Panc1 (cell line): ENCODE measurements at places on chromosomes 16 and 17. TPM values are rescaled to one million over a fixed set of nuclear protein-coding genes. Genes with fewer than 3 reads are reported as not detected.

CSH1 gene
- total RNA-seq: not detected

C1QL1 gene
- 9.5 TPM for total RNA-seq

SHISA6 gene
- not detected for total RNA-seq

MRC2 gene
- 120 TPM for total RNA-seq

ZFHX3 gene
- 7.1 TPM for total RNA-seq

TBC1D3D gene
- not detected for total RNA-seq

PPP1R27 gene
- not detected for total RNA-seq

UNC119 gene
- 44.7 TPM for total RNA-seq

OR1F1 gene
- 0.26 TPM for total RNA-seq

SEZ6 gene
- not detected for total RNA-seq

USP43 gene
- total RNA-seq: 7.3 TPM

B3GNT9 gene
- total RNA-seq: 11.5 TPM

LITAFD gene
- total RNA-seq: not detected

SLC5A10 gene
- total RNA-seq: not detected

RHBDF2 gene
- 67.8 TPM for total RNA-seq

PDE6G gene
- 0.85 TPM for total RNA-seq

SLC6A4 gene
- not detected for total RNA-seq

GNAO1 gene
- total RNA-seq: 33.4 TPM

JPH3 gene
- total RNA-seq: 1.2 TPM

ATP6V0A1 gene
- total RNA-seq: 53.4 TPM

SLC38A8 gene
- not detected for total RNA-seq

FOXL1 gene
- 9.3 TPM for total RNA-seq

ALKBH5 gene
- total RNA-seq: 94.5 TPM

KRTAP1-5 gene
- total RNA-seq: not detected

SECTM1 gene
- total RNA-seq: 5.4 TPM

MT1E gene
- 170 TPM for total RNA-seq

SLC13A5 gene
- 0.26 TPM for total RNA-seq

TLCD1 gene
- total RNA-seq: 55.7 TPM

PRM1 gene
- not detected for total RNA-seq

WNK4 gene
- 3.5 TPM for total RNA-seq

DYNLL2 gene
- 19.8 TPM for total RNA-seq

CIBAR2 gene
- not detected for total RNA-seq

SDR42E2 gene
- 0.05 TPM for total RNA-seq

LRRC36 gene
- 0.54 TPM for total RNA-seq

MCRIP1 gene
- 115 TPM for total RNA-seq

CNP gene
- total RNA-seq: 79.9 TPM

NT5M gene
- total RNA-seq: 3.1 TPM

KRT9 gene
- total RNA-seq: not detected

RRAD gene
- 4.3 TPM for total RNA-seq

ABCC11 gene
- not detected for total RNA-seq

TM4SF5 gene
- total RNA-seq: not detected

KCNG4 gene
- total RNA-seq: not detected

BCL6B gene
- 0.18 TPM for total RNA-seq
